Breast epithelium (tissue), 4 donors: ENCODE measurements at places on chromosomes 6 and 20. TPM values are rescaled to one million over a fixed set of nuclear protein-coding genes. Genes with fewer than 3 reads are reported as not detected.

GRCh38 chr6:164690702-164691500, 618.5 kb downstream of the C6orf118 start:
- DNase-seq: no peak

PLCG1 gene
- total RNA-seq: 92.3 TPM

DNA sequence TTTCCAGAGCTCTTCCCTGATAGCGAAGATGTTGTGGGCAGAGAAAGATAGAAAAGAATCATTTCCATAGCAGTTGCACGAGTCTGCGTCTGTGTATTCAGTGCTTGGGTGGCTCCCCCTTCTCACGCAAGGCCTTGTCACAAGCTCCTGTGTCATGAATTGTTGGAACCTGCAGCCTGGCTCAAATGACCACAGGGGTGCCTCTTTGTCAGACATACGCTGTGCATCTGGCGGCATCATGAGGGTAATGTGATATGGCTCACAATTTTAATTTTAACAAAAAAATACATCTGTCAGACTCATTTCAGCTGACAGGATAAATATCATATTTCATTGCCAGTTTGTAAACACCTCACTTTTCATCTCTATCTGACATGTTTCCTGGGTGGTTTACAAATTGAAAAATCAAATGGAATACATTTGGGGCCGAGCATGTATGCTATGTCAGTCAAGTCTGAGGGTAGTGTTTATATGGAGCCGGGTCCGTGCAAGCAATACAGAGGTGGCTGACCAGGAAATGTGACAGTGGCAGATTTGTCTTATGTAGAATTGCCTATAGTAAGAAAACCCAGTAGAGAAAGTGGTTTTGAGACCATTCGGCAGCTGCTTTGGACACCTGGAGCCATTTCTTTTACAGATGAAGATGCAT, 90.9 kb downstream of the CAP2 start:
- no peak for DNase-seq

DNA sequence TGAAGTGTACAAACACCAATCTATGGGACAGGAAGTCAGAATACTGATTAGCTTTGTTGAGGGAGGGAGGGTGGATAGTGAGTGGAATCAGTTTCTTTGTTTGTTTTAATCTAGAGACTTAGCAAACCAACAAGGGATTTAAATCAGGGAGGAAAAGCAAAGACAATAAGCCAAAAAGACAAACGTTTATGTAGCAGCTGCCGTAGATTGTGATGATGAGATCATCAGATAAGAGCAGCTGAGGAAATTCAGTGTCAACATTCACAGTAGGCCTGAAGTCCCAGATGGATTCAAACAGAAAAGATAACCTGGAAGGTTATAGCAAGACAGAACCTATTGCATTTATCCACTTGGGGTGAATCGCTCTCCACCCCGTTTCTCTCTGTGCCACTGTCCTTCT, 104.9 kb upstream of the SYNDIG1 start:
- no peak for DNase-seq

DNA sequence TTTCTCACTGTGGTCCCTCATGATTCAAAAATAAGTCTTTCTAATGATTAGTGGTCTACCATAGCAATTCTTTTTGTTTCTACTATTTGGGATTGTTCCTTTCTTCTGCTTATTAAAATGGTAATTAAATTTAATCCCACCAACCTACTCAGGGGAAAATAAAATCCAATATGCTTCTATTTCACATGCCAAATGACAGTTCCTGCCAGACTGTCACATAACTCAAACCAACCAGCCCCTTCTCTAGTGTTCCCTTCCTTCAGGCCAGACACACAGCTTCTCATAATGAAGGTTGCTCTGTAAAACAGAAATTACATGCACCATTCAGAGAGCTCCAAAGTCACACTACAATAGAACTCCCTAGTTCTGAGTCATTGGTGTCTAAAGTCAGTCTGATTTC, 23.2 kb downstream of the PAK5 start:
- DNase-seq: no peak
